ENCODE measurements at places on chromosomes 13 and 19. TPM values are rescaled to one million over a fixed set of nuclear protein-coding genes. Genes with fewer than 3 reads are reported as not detected.

OR7A5 gene
- not detected for total RNA-seq

KLK8 gene
- total RNA-seq: not detected

ZNF541 gene
- 0.12 TPM for total RNA-seq

TEX29 gene
- 0.81 TPM for total RNA-seq

ZNF682 gene
- total RNA-seq: 4.8 TPM

SOX1 gene
- not detected for total RNA-seq

ZNF534 gene
- not detected for total RNA-seq

NLRP7 gene
- 0.20 TPM for total RNA-seq

WBP4 gene
- total RNA-seq: 10.2 TPM

GPR183 gene
- 14.5 TPM for total RNA-seq

LACC1 gene
- total RNA-seq: 7.5 TPM

CLASRP gene
- total RNA-seq: 84.7 TPM

MYPOP gene
- total RNA-seq: 10.4 TPM

RAB20 gene
- 2.0 TPM for total RNA-seq

TIMM29 gene
- 19.9 TPM for total RNA-seq

CLEC17A gene
- not detected for total RNA-seq

ZNF837 gene
- total RNA-seq: 1.1 TPM

All from T-helper 1 cell treated with Interleukin-12 subunit alpha and Interleukin-12 subunit beta and Interleukin-4 antibody, amounts not matched to agents 30 ng/mL and 1 ng/mL, for 36 hours (primary cell).